ENCODE measurements at places on chromosomes 13 and 19.
A peak's percentile ranks its signal among the peaks of the same experiment; 100 is the strongest.

DNA sequence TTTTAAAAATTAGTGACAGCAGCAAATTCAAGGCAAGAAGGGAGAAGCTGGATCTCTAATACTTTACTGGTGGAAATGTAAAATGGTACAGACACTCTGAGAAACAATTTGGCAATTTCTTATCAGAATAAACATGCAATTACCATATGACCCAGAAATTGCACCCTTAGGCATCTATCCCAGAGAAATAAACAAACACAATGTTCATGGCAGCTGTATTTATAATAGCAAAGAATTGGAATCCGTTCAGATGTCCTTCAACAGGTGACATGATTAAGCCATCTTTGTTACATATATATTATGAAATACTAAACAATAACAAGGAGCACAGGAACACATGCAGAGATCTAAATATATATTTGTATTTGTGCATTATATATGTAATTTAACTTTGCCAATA, 756.5 kb downstream of the SLITRK1 start:
- no peak for DNase-seq

DNA sequence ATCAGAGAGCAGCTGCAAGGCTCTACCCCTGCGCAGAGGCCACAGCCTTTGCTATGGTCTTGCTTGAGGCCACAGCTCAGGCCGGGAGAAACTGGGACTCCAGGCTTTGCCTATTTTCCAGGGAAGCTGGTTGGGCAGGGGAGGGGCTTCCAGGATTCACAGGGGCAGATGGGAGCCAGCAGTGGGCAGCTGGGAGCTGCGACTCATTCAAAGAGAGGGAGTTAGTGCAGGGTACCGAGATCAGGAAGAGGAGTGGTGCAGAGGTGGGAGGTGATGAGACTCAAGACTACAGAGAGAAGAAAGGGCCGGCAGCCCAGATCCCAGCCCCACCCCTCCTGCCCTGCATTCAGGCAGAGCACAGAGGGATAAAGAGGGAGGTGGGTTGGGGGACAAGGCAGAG, 12.1 kb downstream of the ADGRE5 start:
- DNase-seq, result no peak

DNA sequence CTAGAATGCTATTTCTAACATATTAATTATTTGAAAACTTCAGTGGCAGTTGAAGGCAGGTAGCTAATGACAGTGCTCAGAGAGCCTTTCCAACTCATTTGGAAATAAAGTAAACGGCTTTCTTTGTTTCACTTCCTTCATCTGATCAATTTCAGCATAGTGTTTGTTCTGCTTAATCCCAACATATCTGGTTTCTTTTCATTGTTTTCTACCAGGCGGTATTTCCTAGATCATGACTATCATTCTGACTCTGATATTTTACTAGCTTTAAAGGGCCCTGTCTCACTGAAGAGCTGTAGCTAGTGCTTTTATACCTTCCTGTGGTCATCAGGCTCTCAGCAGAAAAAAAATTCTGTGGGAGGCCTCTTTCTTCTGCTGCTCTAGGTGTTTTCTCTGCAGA, 178.6 kb downstream of the RBM26 start:
- no peak for DNase-seq

GRCh38 chr13:41488124-41488523, 30.8 kb downstream of the RGCC start:
- no peak for DNase-seq

DNA sequence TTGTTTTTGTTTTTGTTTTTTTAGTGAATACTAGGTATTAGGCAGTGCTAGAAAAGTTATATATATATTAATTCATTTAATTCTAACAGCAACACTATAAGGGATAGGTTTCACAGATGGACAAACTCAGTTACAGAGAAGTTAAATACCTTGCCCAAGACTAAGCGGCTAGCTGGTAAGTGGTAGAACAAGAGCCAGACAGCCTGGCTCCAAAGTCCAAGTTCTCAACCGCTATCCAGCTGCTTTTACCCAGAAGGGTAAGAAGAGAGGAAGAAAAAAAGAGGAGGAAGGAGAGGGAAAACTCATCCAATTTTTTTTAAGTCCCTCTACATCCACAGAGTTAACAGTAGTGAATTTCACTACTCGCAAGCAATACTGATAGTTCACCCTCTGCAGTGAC, 217.0 kb downstream of the SPRY2 start:
- no peak for DNase-seq

GRCh38 chr19:5006201-5006600, 37.3 kb downstream of the KDM4B start:
- DNase-seq, result peak; percentile 23

- DNase-seq, result no peak
These were observed 70.4 kb downstream of the SLITRK6 start for GRCh38 chr13:85728811-85729210.

DNA sequence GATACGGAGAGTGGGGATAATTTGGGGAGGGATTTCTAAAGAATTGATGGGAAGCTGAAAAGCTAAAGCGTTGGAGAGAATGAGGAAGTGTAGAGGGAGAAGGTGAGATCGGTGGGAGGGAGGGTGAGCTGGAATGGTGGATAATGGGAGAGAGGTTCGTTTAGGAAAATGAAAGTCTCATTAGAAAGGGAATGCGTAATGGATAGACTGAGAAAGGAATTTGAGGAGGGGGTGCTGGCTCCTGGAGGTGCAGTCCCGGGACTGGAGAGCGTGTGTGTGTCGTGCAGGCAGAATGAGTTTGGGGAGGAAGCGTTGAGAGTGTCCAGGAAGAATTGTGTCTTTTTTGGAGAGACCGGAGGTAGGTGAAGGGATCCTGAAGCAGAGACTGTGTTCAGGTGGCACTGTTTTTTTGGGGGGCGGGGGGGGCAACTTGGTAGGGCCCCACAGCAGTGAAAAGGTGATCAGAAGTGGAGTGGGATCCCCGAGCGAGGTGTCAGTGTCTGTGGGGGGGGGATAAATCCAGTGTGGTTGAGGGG, 1.4 kb downstream of the ACTN4 start:
- no peak for DNase-seq

- peak; percentile 67 for DNase-seq
These were observed 44.5 kb upstream of the GTF3A start for GRCh38 chr13:27379694-27380641.

DNA sequence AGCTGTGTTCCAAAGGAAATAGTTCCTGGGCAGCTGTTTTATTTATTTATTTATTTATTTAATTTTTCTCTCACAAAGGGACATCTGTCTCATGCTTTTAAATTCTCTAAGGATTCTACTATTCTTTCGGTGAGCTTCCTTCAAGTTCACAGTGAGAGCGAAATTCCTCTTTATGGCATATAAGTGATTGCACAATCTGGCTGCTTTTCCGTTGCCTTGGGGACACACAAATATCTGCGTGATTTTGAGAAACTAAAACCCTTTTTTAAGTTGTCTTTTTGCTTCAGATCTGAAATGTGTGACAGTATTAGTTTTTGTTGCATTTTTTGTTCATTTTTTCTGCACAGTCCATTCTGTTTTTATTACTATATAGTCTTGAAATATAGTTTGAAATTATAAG, 19.2 kb downstream of the ZNF486 start:
- DNase-seq, result no peak

DNA sequence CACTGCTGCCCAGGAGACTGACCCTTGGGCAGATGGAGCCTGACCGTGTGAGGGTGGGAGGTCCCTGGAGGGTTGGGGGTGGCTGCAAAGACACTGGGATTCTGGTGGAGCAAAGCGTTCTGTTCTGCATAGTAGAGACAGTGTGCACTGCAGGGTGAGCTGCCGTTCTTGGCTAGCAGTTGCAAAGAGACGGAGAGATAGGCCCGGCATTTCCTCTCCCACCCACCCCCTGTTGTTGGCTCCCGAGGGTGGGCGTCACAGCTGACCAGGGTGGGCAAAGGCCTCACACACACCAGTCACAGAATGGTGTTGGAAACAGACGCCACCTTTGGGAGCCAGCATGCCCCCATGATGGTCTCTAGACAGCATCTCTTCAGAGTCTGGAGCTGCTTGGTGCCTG, 11.4 kb downstream of the TMEM255B start:
- no peak for DNase-seq

GRCh38 chr19:14580623-14581237, 2.2 kb upstream of the CLEC17A start:
- DNase-seq, result no peak

GRCh38 chr19:49672131-49672919, 4.7 kb upstream of the PRMT1 start:
- DNase-seq, result peak; percentile 64

GRCh38 chr13:93304134-93304533, 77.5 kb downstream of the GPC6 start:
- DNase-seq, result no peak

- DNase-seq, result no peak
These were observed 262.4 kb upstream of the MIR17HG start for GRCh38 chr13:91085127-91085526.

- DNase-seq, result no peak
These were observed 47.4 kb upstream of the SERPINE3 start for GRCh38 chr13:51292000-51292565.

DNA sequence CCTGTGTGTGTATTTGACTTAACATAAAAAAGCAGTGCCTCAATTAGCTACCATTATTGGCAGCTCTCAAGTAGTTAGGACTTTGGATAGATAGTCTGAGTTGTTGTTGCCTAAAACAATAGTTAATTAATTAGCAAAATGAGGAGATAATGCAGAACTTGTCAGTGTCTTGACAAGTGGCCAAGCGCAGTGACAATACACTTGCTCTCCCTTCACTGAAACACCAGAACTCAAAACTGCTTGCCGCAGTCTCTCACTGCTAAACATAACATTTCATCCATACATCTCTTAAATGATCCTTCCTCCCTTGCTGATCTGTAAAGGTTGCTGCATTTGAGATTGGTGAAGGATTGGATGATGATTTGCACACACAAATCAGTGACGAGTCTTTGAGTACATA, 61.7 kb downstream of the ARHGAP35 start:
- no peak for DNase-seq

GRCh38 chr19:33580645-33581037, 41.1 kb upstream of the CHST8 start:
- no peak for DNase-seq

- DNase-seq, result peak; percentile 46
These were observed at the start of gene DCLK1 for GRCh38 chr13:36131222-36131930. Gene DCLK1, minus strand, starts transcription at chr13:36131382.

DNA sequence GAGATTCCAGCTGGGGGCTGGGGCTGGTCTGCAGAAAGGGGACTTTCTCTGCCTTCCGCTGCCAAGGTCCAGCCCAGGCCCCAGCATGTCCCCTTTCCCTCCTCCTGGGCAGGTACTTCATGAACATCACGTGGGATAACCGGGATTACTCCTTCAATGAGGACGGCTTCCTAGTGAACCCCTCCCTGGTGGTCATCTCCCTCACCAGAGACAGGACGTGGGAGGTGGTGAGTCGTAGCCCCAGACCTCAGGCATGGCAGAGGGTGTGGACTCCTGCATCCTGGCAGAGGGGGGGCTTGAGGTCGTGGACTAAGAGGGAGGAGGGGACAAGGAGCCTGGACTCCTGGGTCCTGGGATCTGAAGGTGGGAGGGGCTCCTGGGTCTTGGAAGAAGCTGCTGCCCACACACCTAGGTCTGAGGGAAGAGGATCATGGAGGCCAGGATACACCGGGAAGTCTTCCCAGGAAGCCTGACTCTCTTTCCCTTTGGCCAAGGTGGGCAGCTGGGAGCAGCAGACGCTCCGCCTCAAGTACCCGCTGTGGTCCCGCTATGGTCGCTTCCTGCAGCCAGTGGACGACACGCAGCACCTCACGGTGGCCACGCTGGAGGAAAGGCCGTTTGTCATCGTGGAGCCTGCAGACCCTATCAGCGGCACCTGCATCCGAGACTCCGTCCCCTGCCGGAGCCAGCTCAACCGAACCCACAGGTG, 20.6 kb downstream of the GRIN2D start:
- DNase-seq, result peak; percentile 72

- no peak for DNase-seq
These were observed 12.1 kb downstream of the CEBPA start for GRCh38 chr19:33290082-33290815.

- DNase-seq, result no peak
These were observed 20.3 kb upstream of the KPNA3 start for GRCh38 chr13:49812812-49813211.

- DNase-seq, result peak; percentile 62
These were observed 17.6 kb downstream of the TJP3 start for GRCh38 chr19:3725640-3726310.

DNA sequence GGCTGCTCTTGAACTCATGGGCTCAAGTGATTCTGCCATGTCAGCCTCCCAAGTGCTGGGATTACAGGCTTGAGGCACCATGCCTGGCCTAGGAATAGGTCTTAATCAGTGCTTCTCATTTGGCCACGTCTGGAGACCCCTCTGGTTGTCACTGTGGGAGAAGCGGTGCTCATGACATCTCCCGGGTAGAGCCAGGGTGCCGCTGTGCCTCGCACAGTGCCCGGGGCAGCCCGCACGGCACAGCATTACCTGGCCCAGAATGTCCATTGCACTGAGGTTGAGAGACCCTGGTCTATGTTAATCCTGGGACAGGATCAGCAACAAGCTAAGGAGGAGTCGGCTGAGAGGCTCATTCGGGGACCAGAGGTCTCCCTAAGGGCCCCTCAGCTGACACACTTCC, 160.8 kb downstream of the EFNB2 start:
- no peak for DNase-seq

- DNase-seq, result no peak
These were observed 4.8 kb upstream of the DAPK3 start for GRCh38 chr19:3975637-3976087.

DNA sequence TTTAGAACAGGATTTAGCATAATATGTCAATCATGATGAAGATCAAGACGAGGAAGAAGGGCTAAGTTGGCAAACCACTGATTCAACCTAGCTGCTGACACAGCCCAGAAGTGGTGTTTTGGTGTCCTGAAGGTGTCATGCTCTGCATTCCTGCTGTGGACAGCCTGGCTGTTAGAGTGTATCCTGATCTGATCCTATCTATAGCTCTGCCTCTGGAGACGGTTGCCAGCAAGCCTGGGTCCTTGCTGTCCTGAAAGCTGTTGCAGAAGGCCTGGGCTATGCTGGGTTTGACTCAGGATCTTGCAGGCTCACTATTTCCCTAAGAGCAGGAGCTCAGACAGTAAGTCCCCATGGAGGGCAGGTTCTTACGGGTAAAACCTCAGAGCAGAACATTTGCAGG, 416.4 kb downstream of the TSHZ3 start:
- DNase-seq, result no peak

GRCh38 chr19:16462757-16463250, 9.0 kb downstream of the EPS15L1 start:
- peak; percentile 19 for DNase-seq

DNA sequence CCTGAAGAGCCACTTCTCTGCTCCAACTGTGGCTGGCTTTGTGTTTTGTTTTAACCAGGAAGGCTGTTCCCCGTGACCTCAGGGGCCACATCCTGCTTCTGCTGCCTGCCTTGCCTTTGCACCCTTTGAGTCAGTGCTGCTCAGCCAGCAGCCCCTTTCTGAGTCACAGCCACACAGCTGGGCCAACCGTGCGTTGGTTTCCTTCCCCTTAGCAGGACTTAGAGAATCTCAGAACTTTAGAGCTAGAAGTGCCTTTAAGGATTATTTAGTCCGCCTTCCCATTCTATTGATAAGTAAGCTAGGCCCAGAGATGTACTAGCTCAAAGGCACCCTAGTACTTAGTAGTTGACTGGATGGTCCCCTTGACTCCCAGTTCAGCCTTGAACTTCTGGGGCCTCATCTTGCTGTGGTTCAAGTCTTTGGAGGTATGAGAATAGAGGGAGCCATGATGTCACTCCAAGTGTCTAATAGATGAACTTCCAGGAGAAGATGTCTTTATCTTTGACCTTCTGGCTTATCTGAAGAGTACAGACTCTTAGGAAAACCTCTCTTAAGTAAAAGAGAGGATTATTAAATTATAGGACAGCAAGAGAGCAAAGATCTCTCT, 8.0 kb downstream of the RGCC start:
- peak; percentile 55 for DNase-seq

Data from ACHN (cell line).